ENCODE measurements at places on chromosomes 6 and 20. TPM values are rescaled to one million over a fixed set of nuclear protein-coding genes. Genes with fewer than 3 reads are reported as not detected.

DNA sequence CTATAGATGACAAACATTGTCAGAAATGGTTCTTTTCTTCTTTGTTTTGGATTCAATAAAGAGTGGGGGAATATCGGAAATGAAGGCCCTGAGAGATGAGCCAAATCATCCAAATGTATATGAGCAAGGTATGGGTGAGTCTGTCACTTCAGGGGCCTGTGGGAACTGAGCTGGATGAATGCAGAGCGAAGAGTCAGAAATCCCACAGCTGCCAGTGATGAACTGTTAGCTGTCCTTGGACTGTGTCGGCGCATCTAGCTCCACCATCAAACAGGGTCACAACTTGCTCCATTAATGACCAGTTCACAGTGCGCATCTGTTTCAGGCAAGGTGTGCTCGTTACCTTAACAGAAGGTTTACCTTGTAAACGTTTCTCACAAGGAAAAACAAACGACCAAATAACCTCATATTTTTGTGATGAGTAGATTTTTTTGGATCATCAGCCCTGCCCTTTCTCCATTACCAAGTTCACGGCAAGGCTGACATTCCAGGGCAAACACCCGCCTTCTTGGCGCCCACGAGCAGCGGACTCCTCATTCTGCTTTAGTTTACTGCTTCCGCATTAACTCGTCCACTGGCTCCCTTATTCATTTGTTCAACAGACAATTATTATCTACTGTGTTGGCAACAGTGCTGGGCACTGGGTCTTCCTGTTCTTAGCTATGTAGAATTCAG lies 15.0 kb upstream of the CCN6 start:
- no peak overlapping the region for H3K4me3 ChIP-seq

- H3K36me3 ChIP-seq, result no peaks in the 10 kb centered on the region
- H3K4me1 ChIP-seq, result peaks cover 7% of the 10 kb centered on the region
- no peak overlapping the region for H3K27ac ChIP-seq
- peak; percentile 31 for DNase-seq
- no peaks in the 10 kb centered on the region for H3K27me3 ChIP-seq
Observed at GRCh38 chr20:32965581-32966373, 38.5 kb downstream of the SUN5 start.

DNA sequence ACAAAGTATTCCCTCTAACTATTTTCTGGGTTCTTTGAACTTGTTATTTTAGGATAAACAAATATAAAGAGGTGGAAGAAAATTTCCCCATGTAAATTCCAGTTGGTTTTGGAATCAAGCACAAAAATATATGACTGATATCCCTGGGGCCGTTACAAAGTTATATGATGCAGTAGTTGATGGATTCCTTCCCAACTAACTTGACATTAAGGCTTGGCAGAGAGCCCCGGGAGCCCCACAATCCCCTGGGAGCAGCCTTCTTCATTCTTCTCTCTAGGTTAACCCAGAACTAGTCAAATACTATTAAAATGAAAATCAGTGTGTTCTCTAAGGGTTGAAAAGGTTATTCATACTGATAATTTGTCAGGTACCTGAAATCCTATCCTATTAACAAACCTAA lies 508.9 kb upstream of the SOX4 start:
- H3K36me3 ChIP-seq, result peaks cover 4% of the 10 kb centered on the region
- H3K4me1 ChIP-seq, result no peaks in the 10 kb centered on the region
- no peak overlapping the region for H3K4me3 ChIP-seq
- no peak for DNase-seq
- no peak overlapping the region for H3K27ac ChIP-seq

DNA sequence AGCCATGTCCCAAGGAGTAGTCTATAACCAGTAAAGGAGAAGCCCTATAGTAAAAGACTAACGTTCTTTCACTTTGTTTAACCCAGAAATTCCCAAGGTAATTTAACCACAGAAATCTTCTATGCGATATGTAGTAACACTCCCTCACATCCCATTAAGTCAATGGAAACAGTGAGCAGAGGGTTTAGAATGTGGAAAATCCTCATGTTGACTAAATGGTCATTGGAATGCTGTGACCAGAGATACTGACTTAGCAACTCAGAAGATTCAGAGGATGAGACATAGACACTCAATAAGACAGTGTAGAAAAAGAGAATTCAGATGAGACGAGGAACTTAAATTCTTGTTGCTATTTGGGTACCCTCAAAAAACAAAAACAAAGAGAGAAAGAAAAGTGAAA lies 562.2 kb upstream of the NOX3 start:
- H3K27me3 ChIP-seq, result no peaks in the 10 kb centered on the region
- H3K27ac ChIP-seq, result no peak overlapping the region
- H3K4me3 ChIP-seq, result no peak overlapping the region
- H3K4me1 ChIP-seq, result no peaks in the 10 kb centered on the region
- H3K36me3 ChIP-seq, result no peaks in the 10 kb centered on the region

GRCh38 chr6:35240838-35241801 lies 18.4 kb upstream of the ZNF76 start:
- H3K27me3 ChIP-seq, result no peaks in the 10 kb centered on the region
- peaks cover 32% of the 10 kb centered on the region for H3K36me3 ChIP-seq
- DNase-seq, result peak; percentile 66
- no peak overlapping the region for H3K4me3 ChIP-seq

GRCh38 chr6:3546121-3546520 lies 89.3 kb upstream of the SLC22A23 start:
- no peaks in the 10 kb centered on the region for H3K36me3 ChIP-seq
- no peak overlapping the region for H3K27ac ChIP-seq
- no peak overlapping the region for H3K4me3 ChIP-seq

DNA sequence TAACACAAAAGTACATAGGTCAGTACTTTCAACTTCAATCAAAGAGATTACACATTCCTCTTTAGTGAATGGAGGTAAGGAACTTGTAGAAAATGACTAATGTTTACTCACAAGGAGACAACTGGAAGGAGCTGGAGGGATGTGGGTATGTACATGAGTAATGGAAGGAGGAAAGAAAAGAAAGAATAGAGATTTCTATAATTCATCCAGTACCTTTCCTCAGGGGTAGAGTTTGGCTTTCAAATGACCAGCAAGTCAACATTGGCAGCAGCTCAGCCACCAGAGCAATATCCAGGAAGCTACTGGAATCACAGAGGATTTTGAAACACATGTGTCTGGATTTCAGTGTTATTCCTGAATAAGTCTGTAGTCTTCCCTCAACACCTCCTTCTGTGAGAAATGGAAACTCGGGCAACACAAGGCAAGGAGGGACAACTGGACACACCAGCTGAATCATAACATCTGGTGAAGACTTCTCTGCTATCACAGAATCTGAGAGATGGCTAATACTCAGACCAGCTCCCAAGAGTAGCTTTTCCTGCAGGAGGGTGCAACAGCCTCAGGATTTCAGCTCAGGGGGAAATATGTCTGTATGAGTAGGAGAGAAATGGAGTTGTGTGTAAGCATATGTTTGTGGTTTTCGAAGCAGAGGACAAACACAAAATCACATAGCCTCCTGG lies 98.8 kb downstream of the HAO1 start:
- H3K36me3 ChIP-seq, result no peaks in the 10 kb centered on the region
- peak overlapping the region; percentile 60 for H3K27ac ChIP-seq
- peaks cover 18% of the 10 kb centered on the region for H3K4me1 ChIP-seq
- no peak for DNase-seq
- no peaks in the 10 kb centered on the region for H3K27me3 ChIP-seq

GRCh38 chr6:22290045-22290444 lies 6.8 kb downstream of the PRL start:
- H3K36me3 ChIP-seq, result no peaks in the 10 kb centered on the region
- H3K27me3 ChIP-seq, result no peaks in the 10 kb centered on the region
- H3K27ac ChIP-seq, result no peak overlapping the region
- no peak overlapping the region for H3K4me3 ChIP-seq

- H3K27me3 ChIP-seq, result no peaks in the 10 kb centered on the region
- peaks cover 46% of the 10 kb centered on the region for H3K4me1 ChIP-seq
- DNase-seq, result peak; percentile 88
- H3K27ac ChIP-seq, result peak overlapping the region; percentile 93
Observed at GRCh38 chr6:78598966-78599365, 268.4 kb upstream of the IRAK1BP1 start.

GRCh38 chr6:37068356-37069270 lies 63.2 kb downstream of the FGD2 start:
- no peaks in the 10 kb centered on the region for H3K36me3 ChIP-seq
- H3K4me1 ChIP-seq, result peaks cover 24% of the 10 kb centered on the region
- no peaks in the 10 kb centered on the region for H3K27me3 ChIP-seq

DNA sequence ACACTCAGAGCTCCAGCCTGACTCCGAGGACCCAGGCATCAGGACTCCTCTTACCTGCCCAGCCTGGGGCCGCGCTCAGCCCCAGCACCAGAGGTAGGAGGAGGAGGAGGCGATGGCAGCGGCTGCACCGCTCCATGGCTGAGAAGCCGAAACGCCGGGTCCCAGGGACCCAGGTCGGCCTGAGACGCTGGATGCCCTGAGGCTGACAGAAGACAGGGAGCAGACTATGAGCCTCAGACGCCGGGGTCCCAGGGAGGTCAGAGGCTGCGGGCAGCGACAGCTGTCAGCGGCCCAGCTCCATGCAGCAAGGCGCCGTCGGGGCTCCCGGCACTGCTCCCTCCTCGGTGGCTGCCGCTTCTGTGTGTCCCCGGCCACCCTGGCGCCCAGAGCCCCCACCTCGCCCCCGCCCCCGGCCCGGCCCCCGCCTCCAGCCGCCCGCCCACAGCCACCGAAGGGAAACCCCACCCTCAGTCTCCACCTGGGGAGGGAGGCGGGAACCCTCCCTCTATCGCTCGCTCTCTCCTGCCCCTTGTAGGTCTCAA lies at the start of gene COL11A2:
COL11A2 (minus strand) TSS at position 363 of the 542 bp plus-strand sequence; CDS start at position 136, 227 bp downstream.
- H3K4me1 ChIP-seq, result no peaks in the 10 kb centered on the region
- no peak within 1 kb of the TSS for H3K27ac ChIP-seq
- H3K36me3 ChIP-seq, result peaks cover 32% of the 10 kb centered on the region
- peaks cover 17% of the 10 kb centered on the region for H3K27me3 ChIP-seq

DNA sequence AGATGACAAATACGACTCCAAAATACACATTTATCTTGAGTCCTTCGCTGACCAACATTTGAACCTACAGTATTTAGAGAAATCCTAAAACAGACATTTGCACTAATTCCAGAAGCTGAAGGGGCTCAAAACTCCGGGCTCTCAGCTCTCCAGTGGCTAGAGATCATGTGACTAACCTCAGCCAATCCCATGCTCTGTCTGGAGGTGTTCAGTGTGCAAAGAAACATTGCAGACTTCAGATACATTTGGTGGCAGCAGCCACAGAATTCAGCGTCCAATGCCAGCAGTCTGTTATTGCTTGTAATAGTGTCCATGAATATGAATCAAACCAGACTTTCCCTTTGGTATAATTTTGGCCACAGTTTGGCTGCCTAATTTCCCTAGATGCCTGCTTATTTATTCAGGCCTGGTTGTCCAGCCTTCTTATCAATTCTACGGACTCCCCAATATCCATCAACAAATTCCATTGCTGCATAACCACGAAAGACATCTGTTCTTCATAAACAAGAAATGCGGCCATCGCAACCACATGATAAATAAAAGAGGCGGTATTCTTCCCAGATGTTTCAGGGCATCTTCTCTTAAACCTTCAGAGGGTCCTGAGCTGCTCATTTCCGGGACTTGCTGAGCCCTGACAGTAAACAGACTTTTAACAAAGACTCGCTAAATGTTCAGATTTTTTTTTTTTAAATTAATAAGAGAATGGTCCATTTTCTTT lies 14.5 kb upstream of the CYP24A1 start:
- H3K4me1 ChIP-seq, result no peaks in the 10 kb centered on the region
- H3K4me3 ChIP-seq, result no peak overlapping the region
- no peaks in the 10 kb centered on the region for H3K36me3 ChIP-seq
- H3K27ac ChIP-seq, result no peak overlapping the region
- DNase-seq, result no peak

- peaks cover 30% of the 10 kb centered on the region for H3K4me1 ChIP-seq
- no peak overlapping the region for H3K4me3 ChIP-seq
- peak overlapping the region; percentile 79 for H3K27ac ChIP-seq
- no peaks in the 10 kb centered on the region for H3K27me3 ChIP-seq
Observed at GRCh38 chr6:25476126-25476525, 175.9 kb upstream of the SCGN start.

DNA sequence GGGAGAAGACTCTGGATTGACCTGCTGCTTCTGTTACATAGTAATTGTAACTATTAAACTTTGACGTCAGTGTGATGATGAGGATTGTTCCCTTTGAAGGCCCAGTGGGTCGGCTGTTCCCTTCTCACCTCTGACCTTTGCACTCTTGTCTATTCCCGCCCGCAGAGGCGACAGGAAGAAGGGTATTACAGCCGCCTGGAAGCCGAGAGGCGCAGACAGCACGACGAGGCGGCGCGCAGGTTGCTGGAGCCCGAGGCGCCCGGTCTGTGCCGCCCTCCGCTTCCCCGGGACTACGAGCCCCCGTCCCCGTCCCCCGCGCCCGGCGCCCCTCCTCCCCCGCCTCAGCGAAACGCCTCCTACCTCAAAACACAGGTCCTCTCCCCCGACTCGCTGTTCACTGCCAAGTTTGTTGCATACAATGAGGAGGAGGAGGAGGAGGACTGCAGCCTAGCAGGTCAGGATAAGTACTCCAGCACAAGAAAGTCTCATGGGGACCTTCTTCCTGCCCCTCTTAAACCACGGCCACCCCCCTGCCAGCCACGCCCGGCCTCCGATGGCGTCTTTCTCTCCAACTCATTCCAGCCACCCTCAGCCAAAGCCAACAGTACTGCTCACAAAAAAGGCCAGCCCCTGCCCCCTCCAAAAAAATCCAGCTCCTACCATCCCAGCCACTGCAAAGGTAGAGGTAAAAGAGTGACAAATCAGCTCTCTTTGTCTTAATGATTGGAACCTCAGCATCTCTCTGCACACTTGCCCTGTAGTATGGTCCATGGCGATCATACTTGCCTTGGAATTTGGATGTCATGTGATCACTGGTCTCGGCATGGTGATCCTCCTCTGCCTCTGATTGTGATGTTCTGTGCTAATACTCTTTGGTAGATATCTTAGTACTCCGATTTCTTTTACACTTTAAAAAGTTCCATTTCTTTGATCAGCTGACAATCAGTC lies 31.6 kb upstream of the KIF25 start:
- H3K36me3 ChIP-seq, result peaks cover 63% of the 10 kb centered on the region
- no peaks in the 10 kb centered on the region for H3K4me1 ChIP-seq
- DNase-seq, result no peak
- no peak overlapping the region for H3K4me3 ChIP-seq

GRCh38 chr20:24236201-24236600 lies 233.2 kb upstream of the SYNDIG1 start:
- no peaks in the 10 kb centered on the region for H3K27me3 ChIP-seq
- H3K27ac ChIP-seq, result no peak overlapping the region
- no peaks in the 10 kb centered on the region for H3K36me3 ChIP-seq
- no peak for DNase-seq
- H3K4me3 ChIP-seq, result no peak overlapping the region
- no peaks in the 10 kb centered on the region for H3K4me1 ChIP-seq

Gene LHFPL5
- not detected for total RNA-seq

Gene PTPRT
- total RNA-seq, result not detected

Gene CAGE1
- 0.08 TPM for total RNA-seq

Gene AGPAT4
- total RNA-seq, result 6.7 TPM

Gene C4B
- 0.28 TPM for total RNA-seq

Gene SLC17A1
- total RNA-seq, result not detected

Gene ETV7
- 2.0 TPM for total RNA-seq

Gene MYLK2
- total RNA-seq, result 1.0 TPM

Measured in SJSA1 (cell line).